ENCODE measurements at places on chromosomes 13 and 19.

- no peak for DNase-seq
These were observed 203.1 kb downstream of the TM9SF2 start for GRCh38 chr13:99704390-99704789.

DNA sequence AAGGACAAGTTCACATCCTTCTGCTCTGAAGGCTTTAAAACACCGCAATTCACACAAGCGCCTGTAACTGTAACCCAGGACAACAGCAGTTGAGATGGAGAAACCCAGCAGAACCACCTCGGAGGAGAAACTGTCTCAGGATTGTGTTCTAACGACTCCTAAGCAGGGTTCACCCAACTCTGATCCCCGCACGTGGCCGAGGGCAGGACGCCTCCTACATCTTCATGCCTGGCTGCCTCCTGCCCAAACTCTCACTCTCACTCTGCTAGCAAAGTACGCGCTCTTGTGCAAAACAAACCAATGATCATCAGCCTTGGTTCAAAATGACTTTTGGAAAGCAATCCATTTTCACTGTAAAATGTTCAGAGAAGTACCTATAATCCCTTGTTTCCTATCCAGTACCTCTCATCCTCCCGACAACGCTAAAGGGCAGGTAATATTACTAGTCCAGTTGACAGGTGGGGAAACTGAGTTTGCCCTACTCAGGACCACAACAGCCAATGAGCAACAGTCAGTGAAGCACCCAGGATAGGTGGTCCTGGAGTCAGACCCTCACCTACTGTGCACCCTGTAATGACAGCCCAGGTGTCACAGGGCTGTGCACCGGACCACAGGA is 25.6 kb downstream of the EPS15L1 start:
- DNase-seq = no peak

- DNase-seq = no peak
These were observed 20.6 kb downstream of the LRRC63 start for GRCh38 chr13:46232281-46232680.

DNA sequence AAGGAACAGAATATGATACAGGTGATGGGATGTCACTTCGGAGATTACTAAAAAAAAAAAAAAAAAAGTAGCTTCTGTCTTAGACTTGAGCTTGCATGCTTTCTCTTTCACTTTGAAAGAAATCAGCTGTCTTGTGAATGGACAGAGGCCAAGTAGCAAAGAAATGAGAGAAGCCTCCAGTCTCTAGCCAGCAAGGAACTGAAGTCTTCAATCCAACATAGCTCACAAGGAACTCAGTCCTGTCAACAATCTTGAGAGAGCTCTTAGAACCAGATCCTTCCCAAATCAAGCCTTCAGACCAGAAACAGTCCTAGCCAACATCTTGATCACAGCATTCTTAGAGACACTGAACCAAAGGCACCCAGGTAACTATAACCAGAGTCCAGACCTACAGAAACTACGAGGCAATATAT is 7.7 kb downstream of the N4BP2L2 start:
- no peak for DNase-seq

DNA sequence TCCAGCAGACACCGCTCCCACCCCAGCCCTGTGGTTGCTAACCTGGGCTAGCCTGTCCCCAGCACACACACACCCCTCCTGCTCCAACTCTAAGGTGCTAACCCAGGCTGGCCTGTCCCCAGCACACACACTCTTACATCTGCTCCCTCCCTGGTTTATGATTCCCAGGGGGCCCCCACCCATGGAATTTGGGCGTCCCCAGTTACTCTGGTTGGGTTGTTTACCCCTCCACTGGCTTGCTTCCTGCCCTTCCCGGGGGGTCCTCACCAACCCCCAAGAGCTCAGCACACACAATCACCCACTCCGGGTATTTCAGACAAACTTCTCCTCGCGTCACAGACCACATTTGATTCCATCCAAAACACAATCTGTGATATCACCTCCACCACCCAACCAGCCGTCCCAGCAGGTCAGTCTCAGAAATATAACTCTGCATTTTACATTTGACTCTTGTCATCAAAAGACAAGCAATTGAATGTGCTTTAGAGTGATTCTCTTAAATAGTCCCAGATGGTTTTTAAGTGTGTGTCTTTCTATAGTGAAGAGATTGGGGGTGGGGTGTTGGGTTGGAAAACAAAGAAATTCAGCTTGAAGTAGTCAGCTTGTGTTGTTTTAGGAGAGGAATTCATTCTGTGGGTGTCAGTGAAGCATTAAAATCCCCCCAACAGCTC is 20.1 kb downstream of the COL4A2 start:
- no peak for DNase-seq

DNA sequence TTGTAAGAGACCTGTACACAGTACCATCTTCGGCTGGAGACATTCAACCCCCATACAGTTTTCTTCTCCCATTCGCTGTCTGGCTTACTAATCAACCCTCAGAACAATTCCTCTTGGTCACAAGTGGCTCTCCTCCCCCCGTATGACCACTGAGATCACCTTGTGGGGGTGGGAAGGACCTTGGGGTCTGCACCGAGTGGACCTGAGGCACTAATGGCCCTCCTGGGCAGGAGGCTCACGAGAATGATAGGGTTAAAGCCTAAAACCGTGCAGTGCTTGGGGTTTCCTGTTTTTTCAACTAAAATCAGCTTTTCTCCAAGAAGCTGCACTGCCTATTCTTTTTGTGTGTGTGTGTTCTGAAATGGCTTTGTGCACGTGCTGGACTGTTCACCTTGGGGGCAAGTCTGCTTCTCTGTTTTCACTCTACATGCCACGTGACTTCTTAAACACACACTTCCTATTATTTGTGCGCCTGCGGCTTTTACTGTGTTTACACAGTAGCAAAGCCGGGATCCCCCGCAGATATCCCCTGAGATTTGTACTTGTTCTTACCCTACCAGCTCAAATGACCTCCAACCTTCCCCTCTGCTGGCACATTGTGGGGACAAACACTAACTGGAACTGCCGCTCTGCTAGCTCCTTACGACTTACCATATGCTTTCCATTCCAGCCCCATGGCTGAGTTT is 12.3 kb downstream of the RBM26 start:
- DNase-seq = no peak

DNA sequence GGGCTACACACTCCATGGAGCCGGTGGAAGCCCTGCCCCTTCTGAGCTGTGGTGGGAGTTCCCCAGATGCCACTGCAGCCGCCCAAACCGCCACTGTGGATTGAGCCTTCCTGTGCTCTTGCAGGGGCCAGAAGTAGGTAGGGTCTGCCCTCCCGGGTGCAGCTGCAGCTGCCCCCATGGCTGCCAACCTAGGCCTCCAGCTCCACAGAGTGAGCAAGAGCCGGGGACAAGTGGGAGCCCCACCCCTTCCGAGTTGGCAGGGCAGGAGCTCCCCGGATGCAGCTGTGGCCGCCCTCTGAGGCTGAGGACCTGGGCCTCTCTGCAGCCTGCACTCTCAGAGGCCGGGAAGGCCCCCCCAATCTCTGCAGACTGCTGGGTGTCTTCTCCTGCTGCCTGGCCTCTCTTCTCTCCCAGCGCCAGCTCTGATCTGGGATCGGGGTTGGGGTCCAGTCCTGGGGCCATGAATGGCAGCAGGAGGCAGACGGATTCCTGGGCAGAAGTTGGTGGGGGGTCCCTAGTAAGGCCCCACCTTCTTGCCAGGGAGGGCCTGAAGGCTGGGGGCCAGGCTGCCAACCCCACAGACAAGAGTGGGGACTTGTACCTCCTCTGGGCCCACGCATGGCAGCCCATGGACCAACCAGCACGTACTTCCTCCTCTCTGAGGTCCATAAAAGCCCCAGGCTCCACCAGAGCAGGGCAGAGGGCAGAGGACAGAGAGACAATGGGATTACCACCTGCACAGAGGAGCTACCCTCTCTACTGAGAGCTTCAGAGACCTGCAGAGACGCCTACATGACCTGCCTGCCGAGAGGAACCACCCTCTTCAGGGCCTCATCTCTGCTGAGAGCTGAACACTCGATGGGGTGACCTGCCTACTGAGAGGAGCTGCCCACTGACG is 28.9 kb downstream of the AP2S1 start:
- no peak for DNase-seq

GRCh38 chr19:996051-996838 is 4.0 kb upstream of the GRIN3B start:
- DNase-seq = no peak

DNA sequence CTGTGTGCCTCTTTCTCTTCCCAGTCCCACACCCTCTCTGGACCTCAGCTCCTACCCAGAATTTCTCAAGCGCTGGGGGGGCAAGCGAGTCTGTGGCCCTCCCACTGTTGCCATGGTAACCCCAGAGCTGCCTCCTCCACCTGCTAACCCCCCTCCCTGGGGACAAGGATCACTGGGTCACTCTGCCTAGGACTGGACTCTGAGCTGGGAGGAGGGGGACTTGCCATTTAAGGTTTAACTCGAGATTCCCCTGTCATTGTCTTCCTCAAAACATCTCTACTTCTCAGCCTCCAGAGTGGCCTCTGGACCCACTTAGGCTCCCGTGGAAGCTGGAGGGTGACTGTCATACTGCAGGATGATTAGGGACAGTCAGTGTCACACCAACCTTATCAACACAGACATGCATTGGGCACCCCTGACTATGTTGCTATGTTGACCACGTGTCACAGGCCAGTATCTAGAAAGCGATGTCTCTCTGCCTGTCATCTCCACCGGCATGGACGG is 2.2 kb downstream of the PALM3 start:
- DNase-seq = no peak

- DNase-seq = no peak
These were observed 1.2 kb downstream of the POLR2I start for GRCh38 chr19:36113425-36113824.

- DNase-seq = no peak
These were observed 12.0 kb upstream of the FCHO1 start for GRCh38 chr19:17739121-17739875.

DNA sequence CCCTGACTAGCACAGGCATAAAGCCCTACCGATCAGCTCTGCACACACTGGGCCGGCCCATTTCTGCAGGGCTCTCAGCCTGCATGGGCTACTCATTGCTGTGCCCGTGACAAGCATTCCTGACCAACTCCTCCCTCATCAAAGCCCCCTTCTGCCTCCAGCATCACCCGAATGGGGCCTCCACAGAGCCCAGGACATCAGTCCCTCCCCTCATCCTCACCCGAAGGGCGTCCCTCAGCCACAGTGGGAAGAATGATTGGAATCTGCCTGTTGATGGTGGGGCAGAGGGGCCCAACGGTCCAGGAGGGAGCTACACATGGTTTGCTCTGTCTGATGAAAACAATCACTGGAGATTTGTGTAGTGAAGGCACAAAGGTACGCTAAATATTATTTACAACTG is 43.8 kb downstream of the SERP2 start:
- DNase-seq = no peak

GRCh38 chr13:76837801-76838200 is 48.4 kb downstream of the KCTD12 start:
- DNase-seq = no peak

GRCh38 chr19:49564616-49565045 is 15.7 kb downstream of the NOSIP start:
- DNase-seq = no peak

GRCh38 chr13:23723471-23723870 is 153.3 kb downstream of the TNFRSF19 start:
- DNase-seq = no peak

DNA sequence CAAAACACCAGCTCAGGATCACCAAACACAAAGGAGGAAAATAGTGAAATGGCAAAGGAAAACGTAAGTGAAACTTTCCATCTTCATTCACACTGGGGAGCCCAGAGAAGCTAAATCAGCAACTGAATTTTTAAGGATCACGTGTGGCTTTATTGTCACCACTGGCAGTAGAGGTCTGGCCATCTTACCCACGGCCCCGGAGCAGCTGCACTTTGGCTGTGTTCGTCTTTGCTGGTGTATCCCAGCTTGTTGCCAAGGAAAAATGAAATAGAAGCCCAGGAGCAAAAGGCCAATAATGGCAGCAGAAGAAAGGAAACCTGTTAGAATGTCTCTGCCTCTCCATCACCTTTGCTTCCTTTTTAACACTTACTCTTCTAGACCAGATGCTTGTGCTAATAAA is 274.7 kb downstream of the FOXO1 start:
- no peak for DNase-seq

GRCh38 chr19:44891016-44891882 is at the start of gene TOMM40:
Gene TOMM40, plus strand, starts transcription at chr19:44891254. Its CDS starts 162 bp downstream, at chr19:44891416.
- DNase-seq = no peak

GRCh38 chr13:98986226-98986846 is 8.5 kb upstream of the DOCK9 start:
- no peak for DNase-seq

All from GOT3 (cell line).